AG10803 (cell line): ENCODE measurements at places on chromosomes 1 and 21.
A peak's percentile ranks its signal among the peaks of the same experiment; 100 is the strongest.

DNA sequence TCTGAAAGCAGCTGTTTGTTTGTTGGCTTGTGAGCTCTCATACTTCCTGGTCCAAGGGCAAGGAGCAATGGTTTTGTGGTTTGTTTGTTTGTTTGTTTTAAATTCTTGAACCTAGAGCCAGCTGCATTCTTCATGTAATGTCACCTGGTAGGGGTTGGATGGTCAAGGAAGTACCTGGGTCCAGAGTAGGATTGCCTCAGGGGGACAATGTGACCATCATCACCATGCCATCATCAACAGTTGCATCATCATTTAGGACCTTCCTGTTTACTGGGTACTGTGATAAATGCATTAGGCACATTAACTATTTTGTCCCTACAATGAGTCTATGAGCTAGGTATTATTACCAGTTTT is 14.7 kb upstream of the MYOG start:
- no peak for DNase-seq

GRCh38 chr21:36926989-36927718 is 39.3 kb downstream of the HLCS start:
- DNase-seq: no peak

DNA sequence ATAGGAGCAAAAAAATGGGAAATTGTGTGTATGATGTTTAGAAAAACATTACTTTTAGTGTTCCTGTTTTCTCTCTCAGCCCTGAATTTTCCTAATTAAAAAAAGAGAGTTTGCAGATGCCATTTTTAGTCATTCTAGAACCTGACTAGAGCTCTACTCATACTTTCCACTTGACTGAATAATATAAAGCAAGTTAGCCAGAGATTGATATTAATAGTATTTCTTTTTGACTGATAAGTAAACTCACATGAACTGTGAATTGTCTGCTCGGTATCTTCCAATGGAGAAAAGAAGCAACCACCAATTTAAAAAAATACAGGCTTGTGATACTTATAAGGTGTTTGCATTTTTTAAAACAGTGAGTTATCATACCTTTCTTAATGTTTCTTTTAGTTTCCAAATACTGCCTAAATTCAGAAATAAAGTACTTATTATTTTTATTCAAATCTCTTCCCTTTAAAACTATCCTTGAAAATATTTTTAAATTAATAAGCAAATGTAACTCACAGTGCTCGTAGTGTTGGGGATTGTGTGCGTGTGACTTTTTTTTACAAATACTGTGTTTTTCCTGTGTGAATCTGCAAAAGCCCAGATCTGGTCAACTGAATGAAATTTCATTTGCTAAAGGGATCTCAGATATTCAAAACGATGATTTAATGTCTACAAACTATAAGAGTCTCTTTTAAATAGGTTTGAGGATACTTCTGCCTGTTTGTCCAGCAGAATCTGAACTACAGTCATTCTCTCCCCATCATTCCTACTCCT is 9.8 kb downstream of the RAP1A start:
- no peak for DNase-seq

- DNase-seq: peak; percentile 25
Observed at GRCh38 chr1:168360151-168361021, 79.7 kb downstream of the TBX19 start.

DNA sequence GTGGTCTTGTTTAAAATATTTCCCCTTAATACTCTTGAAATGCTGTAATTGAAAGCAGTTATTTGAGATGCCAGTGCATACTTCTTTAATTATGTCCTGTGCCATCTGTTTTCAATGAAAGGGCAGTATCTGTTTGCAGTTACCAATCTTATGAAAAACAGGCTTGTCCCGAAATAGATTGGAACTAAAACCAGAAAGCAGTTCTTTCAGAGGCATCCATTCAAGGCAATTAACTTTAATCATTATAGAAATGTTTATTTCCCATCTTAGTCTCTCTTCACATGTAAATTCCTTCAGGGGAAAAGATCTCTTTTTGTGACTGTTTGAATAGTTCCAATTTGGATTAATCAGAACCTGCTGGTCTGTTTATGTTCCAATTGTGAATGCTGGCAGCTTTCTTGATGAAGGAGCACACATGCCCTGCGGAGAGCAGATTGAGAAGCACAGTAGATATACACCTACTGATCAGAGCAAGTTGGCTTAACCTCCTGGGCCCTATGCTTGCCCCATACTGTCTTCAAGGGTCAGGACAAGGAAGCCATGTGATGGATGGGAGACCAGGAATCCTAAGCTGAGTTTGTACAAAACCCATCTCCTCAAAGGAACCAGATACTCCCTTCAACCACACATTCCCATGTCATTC is 41.6 kb upstream of the MROH9 start:
- peak; percentile 84 for DNase-seq

- peak; percentile 19 for DNase-seq
Observed at GRCh38 chr1:243621973-243622372, 228.1 kb downstream of the AKT3 start.

DNA sequence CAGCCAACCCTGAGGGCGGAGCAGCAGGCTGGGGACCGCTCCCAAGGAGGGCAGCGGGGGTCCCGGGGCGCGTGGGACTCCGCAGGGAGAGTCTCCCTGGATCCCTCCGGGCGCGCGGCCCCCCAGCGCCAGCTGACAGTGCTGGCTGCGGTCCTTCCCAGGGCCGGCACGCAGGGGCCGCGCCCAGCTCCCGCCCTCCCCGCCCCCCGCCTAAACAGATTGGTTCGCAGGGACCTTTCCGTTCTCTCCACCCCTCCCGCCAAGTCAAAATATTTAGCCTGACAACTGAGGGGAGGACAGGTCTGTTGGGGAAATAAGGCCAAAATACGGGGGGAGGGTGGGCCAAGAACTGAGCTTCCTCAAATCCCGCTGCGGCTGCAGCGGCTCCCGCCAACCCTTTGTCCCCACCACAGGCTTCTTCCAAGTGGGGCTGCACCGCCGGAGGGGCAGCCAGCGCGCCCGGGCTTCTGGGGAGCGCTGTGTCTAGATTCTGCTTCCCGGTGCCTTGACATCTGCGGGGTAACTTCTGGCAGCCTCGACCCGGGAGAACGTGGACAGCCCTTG is at the start of gene INSRR:
Gene INSRR, minus strand, starts transcription at position 159 of the 564 bp plus-strand sequence. CDS start 496 bp downstream, outside the sequence.
- DNase-seq: no peak

DNA sequence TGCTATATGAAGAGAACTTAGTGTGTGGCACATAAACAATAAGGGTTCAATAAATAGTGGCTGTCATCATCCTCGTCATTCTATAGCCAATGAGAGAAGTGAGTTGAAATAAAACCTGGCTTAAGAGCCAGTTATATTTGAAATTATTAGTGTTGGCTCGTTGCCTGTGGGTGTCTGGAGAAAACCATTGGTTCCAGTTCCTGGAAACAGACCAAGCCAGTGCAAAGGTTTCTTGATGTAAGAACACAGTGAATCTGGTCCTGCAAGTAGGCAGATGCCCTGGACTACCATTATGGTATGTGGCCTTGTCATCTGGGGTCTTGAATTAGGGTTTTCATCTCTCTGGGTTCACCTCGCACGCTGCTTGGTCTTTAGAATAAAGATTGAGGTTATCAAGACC is 43.3 kb downstream of the URB2 start:
- DNase-seq: no peak

DNA sequence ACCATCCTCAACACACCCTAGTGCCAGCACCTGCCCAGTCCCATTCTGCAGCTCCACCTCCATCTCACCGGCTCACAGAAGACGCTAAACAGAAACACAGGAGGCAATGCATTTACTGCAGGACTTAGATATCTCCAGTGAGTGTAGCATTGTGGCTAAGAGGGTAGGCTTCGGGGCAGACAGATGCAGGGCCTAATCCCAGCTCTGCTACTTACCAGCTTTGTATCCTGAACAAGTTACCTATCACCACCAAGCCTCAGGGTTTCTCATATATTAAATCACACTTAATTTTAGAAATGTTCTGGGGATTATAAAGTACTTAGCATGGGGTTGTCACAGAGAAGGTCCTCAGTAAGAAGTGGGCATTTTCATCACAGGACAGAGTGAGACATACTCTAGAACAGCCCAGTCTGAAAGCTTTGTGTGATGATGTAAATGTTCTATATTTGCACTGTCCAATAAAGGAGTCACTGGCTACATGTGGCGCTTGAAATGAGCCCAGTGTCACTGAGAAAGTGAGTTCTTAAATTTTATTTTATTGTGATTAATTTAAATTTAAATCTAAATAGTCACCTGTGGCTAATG is 149.3 kb upstream of the C8B start:
- no peak for DNase-seq

DNA sequence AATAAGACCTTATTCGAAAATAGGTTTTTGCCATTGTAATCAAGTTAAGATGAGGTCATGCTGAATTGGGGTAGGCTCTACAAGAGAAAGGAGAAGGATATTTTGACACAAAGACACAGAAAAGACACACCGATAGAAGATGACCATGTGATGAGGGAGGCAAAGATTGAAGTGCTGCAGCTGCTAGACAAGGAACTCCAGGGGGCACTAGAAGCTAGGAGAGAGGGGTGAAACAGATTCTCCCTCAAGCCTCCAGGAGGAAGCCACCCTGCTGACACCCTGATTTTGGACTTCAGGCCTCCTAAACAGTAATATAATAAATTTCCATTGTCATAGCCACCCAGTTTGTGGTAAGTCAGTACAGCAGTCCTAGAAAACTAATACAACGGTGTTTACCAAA is 506.8 kb upstream of the CAMK1G start:
- peak; percentile 10 for DNase-seq

GRCh38 chr1:226461087-226461486 is 53.2 kb upstream of the PARP1 start:
- DNase-seq: no peak

GRCh38 chr1:156705321-156705917 is at the start of gene CRABP2:
CRABP2 (minus strand) TSS chr1:156705583; CDS start chr1:156705446, 137 bp downstream.
- DNase-seq: peak; percentile 45

GRCh38 chr1:242083742-242084141 is 84.8 kb upstream of the MAP1LC3C start:
- DNase-seq: no peak

GRCh38 chr1:194227161-194227560 is 1040.7 kb upstream of the B3GALT2 start:
- no peak for DNase-seq

- DNase-seq: no peak
Observed at GRCh38 chr1:5974631-5975030, 17.6 kb downstream of the NPHP4 start.

DNA sequence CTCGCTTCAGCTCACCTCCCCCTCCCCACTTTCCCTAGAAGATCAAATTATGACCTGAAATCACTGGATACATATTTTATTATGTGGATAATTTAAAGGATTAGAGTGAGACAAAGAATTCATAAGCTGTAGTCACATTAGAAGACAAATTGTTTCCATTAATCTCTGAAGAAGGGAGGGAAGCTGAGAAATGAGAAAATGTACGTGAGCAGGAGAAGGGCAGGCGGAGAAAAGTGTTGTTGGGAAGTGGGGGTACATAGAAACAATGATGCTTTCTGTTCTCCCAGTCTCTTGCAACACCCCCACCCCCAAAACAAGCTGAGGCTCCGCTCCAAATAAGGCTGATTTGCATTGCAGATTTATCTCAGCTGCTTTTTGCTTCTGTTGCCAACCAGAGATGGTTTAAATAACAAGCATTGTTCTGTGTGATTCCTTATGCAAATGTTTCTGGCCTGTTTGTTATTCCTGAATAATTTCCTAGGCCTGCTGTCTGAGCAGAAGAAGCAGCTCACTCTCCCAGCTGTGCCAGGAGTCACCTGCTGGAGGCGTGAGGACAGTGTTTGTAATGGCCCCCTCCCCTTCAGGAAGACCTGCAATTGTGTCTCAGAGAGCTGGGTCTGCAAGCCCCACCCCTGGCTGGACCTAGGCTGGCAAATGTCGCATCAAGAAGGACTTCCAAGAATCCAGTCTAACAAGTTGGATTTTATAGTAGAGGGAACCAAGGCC is 121.8 kb upstream of the TNR start:
- peak; percentile 1 for DNase-seq

DNA sequence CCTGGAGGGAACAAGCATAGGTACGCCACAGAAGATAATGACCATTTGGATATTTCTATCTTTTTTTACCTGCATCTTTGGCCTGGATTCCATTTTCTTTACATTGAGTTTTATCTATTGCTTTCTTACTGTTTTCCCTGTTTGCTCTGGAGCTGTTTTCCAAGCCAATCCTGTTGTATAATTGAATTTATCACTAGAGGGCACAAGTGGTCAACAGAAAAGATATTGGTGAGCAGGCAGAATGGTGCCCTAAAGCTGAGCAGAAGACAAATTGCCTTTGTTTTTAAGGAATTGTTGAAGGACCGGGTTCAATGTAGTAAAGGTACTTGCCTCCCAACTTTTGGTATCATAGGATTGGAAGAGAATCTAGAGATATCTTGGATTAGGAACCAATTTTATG is 152.8 kb downstream of the PPP1R12B start:
- peak; percentile 49 for DNase-seq

- no peak for DNase-seq
Observed at GRCh38 chr1:197919346-197920066, 2.3 kb downstream of the LHX9 start.

DNA sequence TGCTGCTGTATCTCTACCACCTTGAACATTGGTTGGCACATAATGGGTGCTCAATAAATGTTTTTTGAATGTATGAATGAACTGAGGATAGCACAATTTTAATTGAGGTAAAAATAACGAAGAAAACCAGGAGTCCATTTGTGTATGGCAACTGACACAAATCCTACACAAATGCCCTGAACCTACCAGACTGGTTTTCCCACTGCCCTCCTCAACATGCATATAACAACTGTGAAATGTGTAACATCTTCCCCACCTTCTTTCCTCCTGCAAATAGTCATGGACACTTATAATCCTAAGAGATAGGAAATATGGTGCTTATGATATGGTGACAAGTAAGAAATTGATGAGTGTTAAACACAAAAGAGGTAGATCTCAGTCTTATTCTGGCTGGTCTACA is 9.9 kb upstream of the LMO4 start:
- DNase-seq: no peak

GRCh38 chr1:38814444-38814983 is 45.1 kb downstream of the RRAGC start:
- DNase-seq: no peak

DNA sequence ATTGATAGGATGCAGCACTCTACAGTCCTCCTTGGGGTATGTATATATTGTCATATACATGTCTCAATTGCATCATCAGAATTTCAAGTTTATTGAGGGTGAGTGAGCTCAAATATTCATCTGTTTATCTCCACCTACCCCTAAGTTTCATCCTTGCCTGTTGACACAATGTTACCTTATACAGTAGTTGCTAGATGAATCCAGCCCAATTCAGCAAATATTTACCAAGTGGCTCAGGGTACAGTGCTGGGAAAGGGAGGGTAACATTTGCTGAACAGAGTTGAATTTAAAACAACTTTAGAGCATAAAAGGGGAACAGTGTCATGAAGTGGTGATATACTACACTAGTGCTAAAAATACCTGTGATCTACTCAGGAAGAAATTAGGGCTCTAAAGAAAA is 14.4 kb downstream of the ELAVL4 start:
- no peak for DNase-seq

DNA sequence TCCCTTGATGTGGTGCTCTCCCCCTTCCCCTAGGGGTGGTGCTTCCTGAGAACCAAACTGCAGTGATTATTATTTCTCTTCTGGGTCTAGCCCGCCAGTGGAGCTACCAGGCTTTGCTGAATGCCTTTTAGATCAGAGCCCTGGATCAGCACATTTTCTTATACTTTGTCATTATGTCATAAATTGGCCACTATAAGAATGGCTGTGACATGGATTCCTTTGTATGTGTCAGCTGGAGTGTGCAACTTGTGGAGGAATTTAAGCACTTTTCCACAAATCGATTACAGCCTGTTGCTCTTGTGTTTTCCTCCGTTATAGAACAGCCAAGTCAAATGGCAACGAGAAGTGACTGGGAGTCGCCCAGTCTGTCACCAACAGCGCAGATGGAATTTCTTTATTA is 273.3 kb downstream of the DUSP10 start:
- DNase-seq: peak; percentile 51
